Activated CD8-positive, alpha-beta memory T cell treated with anti-CD3 and anti-CD28 coated beads, Interleukin-2, amount 10 ng/mL, durations not matched to agents 7 days and 5 days (primary cell): ENCODE measurements at places on chromosomes 16 and 17. TPM values are rescaled to one million over a fixed set of nuclear protein-coding genes. Genes with fewer than 3 reads are reported as not detected.

The TIGD7 gene
- total RNA-seq = 4.8 TPM

The PDILT gene
- total RNA-seq = not detected

The KRT39 gene
- not detected for total RNA-seq

The KCNH6 gene
- total RNA-seq = not detected

The SMPD3 gene
- 7.7 TPM for total RNA-seq

The SEZ6L2 gene
- not detected for total RNA-seq

The BAIAP3 gene
- total RNA-seq = 0.53 TPM

The MILR1 gene
- not detected for total RNA-seq

The NPIPA7 gene
- total RNA-seq = 10.8 TPM

The ZG16 gene
- total RNA-seq = not detected

The TMEM238L gene
- not detected for total RNA-seq

The PHOSPHO1 gene
- total RNA-seq = not detected

The CHST4 gene
- not detected for total RNA-seq

The EPX gene
- not detected for total RNA-seq

The C17orf75 gene
- 32.3 TPM for total RNA-seq

The SALL1 gene
- not detected for total RNA-seq

The PPM1E gene
- 0.03 TPM for total RNA-seq

The KRT33A gene
- total RNA-seq = not detected

The CCL8 gene
- total RNA-seq = not detected

The SLC52A1 gene
- total RNA-seq = 0.84 TPM

The KRT36 gene
- total RNA-seq = not detected

The HBQ1 gene
- total RNA-seq = not detected

The DOC2A gene
- total RNA-seq = 0.49 TPM

The KRTAP9-2 gene
- not detected for total RNA-seq

The CD300A gene
- 2.0 TPM for total RNA-seq

The TEX14 gene
- 0.35 TPM for total RNA-seq

The GRAPL gene
- 8.1 TPM for total RNA-seq

The POLG2 gene
- total RNA-seq = 47.3 TPM

The RAP1GAP2 gene
- total RNA-seq = 6.5 TPM
